ENCODE measurements at places on chromosomes 2 and 18.

DNA sequence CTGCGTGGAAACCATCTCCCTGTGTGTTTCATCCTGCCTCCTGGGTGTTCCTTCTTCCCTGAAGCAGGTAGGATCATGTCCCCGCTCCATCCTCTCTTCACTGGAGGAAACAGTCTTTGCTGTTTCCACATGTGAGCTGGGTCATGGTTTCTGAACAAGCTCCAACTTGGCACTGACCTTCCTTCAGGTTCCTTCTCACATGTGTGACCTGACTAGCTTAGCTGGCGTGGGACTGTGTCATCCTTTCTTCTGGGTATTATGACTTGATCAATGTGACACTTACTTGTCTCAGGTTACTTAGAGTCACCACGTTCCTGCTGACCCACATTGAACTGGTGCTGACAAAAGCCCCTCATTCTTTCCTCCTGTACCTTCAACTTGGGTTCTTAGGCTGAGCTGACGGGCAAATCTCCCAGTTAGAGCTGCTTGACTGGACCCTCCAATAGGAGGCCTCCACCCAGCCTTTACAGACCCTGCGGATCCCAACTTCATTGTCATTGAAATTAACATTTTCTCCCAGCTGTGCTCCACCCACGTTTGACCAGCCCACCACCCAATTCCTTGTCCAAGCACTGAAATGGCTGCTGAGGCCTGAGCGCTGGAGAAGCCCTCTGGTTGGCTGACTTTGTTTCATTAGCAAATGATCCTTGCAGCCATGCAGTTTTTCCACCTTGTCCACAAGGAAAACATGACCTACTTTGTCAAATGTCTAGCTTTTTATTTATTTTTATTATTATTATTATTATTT lies 128.1 kb downstream of the DDX1 start:
- no peak for DNase-seq

DNA sequence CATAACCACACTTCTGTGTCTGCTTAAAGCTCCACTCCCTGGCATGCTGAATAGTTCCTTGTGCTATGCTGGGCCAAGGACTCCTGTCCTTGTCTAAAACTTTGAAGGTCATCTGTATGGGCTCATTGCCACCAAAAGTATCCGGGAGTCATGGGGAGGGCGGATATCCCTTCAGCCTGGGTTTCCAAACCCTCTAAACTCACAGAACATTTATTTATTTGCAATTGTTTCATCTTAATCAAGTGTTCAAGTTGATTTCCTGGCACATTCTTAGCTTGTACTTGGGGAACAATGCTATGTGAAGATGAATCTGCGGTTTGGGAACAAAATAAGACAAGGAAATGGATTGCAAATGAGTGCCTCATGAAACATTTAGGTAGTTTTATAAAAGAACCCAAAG lies 1.8 kb downstream of the NOSTRIN start:
- DNase-seq = no peak

DNA sequence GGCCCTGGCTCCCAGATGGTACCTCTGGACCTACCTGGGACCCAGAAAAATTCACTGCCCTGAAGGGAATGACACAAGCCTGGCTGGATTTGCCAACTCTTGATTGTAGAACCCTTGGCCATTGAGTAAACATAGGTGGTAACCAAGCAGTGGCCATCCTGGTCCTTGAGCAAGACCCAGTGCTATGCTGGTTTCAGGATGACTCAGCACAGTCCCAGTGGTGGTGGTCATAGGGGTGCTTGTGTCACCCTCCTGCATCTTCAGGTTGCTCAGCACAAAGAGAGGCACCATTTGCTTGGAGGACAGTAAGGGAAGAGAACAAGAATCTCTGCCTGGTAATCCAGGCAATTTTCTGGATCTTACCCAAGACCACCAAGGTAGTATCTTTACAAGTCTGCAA lies 52.9 kb downstream of the UPP2 start:
- no peak for DNase-seq

DNA sequence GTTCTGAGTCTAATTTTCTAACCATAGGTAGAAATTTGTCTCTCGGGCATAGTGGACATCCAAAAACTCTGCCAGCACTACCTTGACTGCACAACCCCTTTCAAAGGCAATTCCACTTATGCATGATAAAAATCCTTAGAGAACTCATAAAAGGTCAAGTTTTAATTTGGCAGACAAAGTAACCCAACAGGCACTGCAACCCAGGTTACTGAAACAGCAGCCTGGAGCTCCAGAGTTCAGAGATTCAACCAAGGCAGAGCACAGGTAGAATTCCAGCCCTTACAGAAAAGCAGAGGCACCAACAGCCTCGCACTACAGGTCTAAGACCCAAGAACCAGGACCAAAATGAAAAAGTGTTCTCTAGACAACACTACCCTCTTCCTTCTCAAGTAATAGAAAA lies 1.8 kb downstream of the DTNB start:
- DNase-seq = no peak

Data from activated naive CD8-positive, alpha-beta T cell treated with anti-CD3 and anti-CD28 coated beads, Interleukin-2, amount 10 ng/mL, durations not matched to agents 7 days and 5 days (primary cell).